HCT116 (cell line): ENCODE measurements at places on chromosomes 1 and 21.

- DNase-seq: no peak
These were observed 42.7 kb upstream of the LIN9 start for GRCh38 chr1:226351709-226352108.

DNA sequence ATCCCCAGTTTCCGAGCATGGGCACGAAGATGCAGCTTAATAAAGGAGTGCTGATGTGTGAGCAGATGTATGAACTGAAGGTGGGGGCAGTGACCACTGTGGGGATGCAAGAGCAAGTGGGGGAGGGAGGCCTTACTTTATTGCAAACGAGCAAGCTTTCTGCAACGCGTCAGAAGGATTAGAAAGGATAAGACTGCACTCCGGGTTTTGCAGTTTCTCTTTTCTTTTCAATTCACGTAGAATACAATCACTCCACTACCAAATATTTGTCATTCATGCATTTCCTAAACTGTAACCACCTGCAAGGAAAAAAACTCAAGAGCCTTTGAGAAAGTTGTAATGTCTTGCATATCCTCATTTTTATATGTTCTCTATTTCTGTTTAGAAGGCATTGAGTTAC lies 4.3 kb upstream of the OR2C3 start:
- DNase-seq: no peak

- DNase-seq: no peak
These were observed 11.4 kb upstream of the KIAA1614 start for GRCh38 chr1:180901076-180901990.

GRCh38 chr1:192566657-192567056 lies 8.9 kb upstream of the RGS1 start:
- no peak for DNase-seq
